ENCODE measurements at places on chromosomes 13 and 19.

DNA sequence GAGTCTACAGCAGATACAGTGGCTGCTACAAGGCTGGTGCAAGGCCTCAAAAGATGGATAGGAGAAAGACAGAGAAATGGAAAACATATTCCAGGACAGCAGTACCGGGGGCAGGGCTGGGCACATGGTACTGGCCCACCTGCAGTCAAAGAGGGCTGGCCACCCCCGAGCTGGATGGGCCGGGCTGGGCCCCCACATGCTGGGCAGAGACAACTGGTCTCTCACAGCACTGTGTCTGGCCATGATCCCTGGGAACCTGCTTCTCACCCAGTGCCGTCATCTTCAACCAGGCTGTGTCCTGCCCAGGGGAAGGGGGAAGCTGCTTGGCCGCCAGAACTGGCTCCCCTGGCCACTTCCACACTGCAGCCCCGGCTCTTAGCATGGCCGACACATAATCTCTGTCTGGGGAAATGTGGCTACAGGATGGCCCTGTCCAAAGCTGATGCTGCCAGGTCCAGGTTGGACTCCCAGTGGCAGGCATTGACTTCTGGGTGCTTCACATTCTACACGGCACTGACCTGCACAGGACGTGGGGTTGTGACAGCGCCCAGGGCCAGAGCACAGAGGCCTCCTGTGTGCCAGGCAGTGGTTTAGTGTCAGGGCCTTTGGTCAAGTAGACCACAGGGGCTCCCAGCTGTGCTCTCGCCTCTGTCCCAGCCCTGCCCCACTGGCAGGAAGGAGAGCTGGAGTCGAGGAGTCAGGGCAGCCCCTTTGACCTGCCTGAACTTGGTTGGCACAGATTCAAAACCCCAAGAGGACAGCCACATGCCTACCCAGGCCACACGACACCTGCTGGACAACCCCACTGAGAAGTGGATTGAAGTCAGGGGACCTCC is 21.7 kb downstream of the PEPD start:
- no peak for DNase-seq

- no peak for DNase-seq
These were observed 24.0 kb upstream of the LAIR1 start for GRCh38 chr19:54388802-54389139.

GRCh38 chr13:45482571-45483173 is 17.9 kb downstream of the COG3 start:
- no peak for DNase-seq

GRCh38 chr19:50418176-50419021 is at the start of gene SPIB:
TSS of gene SPIB (plus strand) at chr19:50418938. CDS start at chr19:50418963, 25 bp downstream.
- no peak for DNase-seq

DNA sequence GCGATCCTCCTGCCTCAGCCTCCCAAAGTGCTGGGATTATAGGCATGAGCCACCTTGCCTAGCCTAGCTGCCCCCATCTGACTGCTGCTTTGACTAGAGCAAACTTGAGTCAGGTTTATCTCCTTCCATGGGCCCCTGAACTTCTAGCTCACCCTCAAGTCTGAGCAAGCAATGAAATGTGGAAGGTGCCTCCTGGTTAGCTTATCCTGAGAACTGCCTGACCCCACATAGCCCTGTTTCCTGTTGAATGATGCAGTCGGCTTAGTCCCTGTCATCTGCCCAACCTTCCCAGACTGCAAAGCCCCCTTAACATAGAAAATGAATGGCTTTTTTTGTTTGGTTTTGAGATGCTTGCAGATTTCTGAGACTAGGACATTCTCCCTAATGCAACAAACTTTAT is 8.9 kb upstream of the TMEM160 start:
- DNase-seq, result no peak

DNA sequence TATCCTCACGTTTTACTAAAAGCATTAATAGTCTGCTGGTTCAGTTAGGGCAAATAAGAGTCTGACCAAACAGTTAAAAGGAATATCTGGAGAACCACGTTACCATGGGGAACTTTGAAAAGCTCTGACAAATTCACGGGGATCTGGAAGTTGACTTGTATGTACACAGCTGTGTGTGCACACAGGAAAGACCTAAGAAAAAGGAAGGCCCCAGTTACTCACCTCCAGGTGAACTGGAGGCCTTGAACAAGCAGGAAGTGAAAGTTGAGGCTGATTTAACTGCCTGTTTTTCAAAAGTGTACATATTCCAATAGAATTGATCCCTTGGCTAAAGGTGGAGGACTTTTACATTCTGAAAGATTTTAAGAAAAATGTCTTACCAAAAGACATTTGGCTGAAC is 1891.6 kb upstream of the PCDH20 start:
- no peak for DNase-seq

Measured in NCI-H345 (cell line).